Muscle of arm (tissue), 14 donors: ENCODE measurements at places on chromosomes 11 and 22. TPM values are rescaled to one million over a fixed set of nuclear protein-coding genes. Genes with fewer than 3 reads are reported as not detected.

PISD gene
- polyA plus RNA-seq, result 19.0 TPM

TMEM25 gene
- polyA plus RNA-seq, result 15.1 TPM

SLC39A13 gene
- polyA plus RNA-seq, result 34.7 TPM

CCDC116 gene
- 0.53 TPM for polyA plus RNA-seq

FAM181B gene
- not detected for polyA plus RNA-seq

USH1C gene
- polyA plus RNA-seq, result 1.2 TPM

SYT8 gene
- polyA plus RNA-seq, result 0.41 TPM

SMIM38 gene
- polyA plus RNA-seq, result 0.98 TPM

ARHGEF17 gene
- polyA plus RNA-seq, result 55.1 TPM

RCOR2 gene
- 9.4 TPM for polyA plus RNA-seq

GDPD4 gene
- polyA plus RNA-seq, result 0.24 TPM

DDTL gene
- 4.1 TPM for polyA plus RNA-seq

PLAAT3 gene
- not detected for polyA plus RNA-seq

RGL4 gene
- polyA plus RNA-seq, result not detected

RASGRP2 gene
- 23.5 TPM for polyA plus RNA-seq

TSKU gene
- 18.7 TPM for polyA plus RNA-seq

CDKN1C gene
- 166 TPM for polyA plus RNA-seq

MUC5AC gene
- not detected for polyA plus RNA-seq

RAB6A gene
- 101 TPM for polyA plus RNA-seq

MTCH2 gene
- 75.3 TPM for polyA plus RNA-seq

A4GALT gene
- not detected for polyA plus RNA-seq
